ENCODE measurements at places on chromosomes 2 and 18.

DNA sequence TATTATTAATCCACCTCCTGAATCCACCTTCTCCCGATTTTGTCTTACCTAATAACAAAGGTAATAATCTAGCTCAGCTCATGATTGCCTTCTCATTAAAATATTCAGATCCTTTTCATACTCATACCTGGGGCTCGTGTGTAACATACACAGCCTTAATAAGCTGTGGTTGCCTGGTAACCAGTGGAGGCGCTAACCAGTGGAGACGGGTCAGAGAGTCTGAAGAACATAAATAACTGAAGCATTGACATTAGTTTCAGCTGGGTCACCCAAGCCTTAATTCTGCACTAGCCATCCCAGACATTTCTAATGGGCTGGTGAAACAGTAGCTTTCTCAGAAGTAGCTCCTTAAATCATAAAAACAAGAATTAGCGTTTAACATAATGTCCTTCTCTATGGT is 14.8 kb upstream of the DTNA start:
- no peak for DNase-seq

DNA sequence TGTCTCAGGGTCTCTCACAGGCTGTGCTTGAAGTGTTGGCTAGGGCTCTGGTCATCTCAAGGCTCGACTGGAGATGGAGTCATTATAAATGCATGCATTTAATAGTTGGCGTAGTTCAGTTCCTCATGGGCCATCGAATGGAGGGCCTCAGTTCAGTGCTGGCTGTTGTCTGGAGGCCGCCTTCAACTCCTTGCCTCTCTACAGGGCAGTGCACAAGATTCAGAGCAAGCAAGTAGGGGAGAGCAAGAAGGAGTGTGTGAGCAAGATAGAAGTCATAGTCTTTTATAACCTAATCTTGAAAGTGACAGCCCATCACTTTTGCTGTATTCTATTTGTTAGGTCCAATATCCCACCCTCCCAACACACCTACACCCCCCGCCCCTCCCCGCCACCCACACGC is 137.5 kb downstream of the BABAM2 start:
- no peak for DNase-seq

GRCh38 chr2:51920509-51920908 is 888.6 kb upstream of the NRXN1 start:
- no peak for DNase-seq

- DNase-seq = no peak
Observed at GRCh38 chr2:140998577-140998976, 1132.2 kb downstream of the LRP1B start.

- DNase-seq = no peak
Observed at GRCh38 chr2:3291113-3291512, 86.5 kb downstream of the EIPR1 start.

- DNase-seq = no peak
Observed at GRCh38 chr2:186972281-186972970, 123.5 kb upstream of the ZSWIM2 start.

- DNase-seq = no peak
Observed at GRCh38 chr2:197889041-197889440, 84.6 kb downstream of the PLCL1 start.

- DNase-seq = no peak
Observed at GRCh38 chr2:191018048-191018447, 4.1 kb upstream of the STAT1 start.

DNA sequence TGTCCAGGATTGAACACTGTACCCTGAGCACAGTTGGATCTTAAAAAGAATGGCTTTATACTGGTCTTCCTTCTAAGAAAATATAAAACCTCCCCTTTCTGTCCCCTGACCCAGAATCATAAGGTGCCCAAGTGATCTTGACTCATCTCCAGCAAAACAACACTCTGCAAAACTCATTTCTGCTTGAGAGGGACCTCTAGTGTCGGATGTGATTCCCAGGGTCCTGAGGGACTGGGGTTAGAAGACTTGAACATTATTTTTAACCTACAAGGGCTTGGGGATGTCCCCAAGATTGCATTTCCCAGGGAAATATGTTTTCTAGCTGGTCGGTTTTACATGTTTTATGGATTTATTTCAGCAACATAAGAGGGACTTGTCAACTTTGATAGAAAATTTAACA is 1318.5 kb upstream of the CELF4 start:
- no peak for DNase-seq

GRCh38 chr18:12857215-12857905 is 26.7 kb downstream of the PTPN2 start:
- no peak for DNase-seq

- DNase-seq = no peak
Observed at GRCh38 chr2:217658806-217659205, 344.0 kb downstream of the TNS1 start.

- DNase-seq = no peak
Observed at GRCh38 chr2:196410008-196410407, 229.5 kb upstream of the CCDC150 start.

DNA sequence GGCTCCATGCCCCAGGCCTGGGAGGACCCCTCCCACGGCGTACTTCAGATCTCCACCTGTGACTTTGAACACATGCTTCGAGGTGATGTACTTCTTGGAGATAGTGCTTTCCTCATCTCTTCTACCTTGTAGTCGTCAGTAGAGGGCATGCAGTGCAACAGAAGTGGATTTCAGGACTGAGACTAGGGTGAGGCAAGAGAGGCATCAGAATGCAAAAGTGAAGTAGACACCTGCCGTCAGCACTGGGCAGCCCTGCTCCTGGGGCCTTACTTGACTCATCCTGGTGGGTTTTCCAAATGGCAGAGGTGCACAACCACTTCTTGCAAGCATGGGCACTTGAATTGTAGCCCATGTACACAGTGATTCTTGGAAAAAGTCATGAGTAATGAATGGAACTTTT is 258.8 kb downstream of the NEDD4L start:
- no peak for DNase-seq

- no peak for DNase-seq
Observed at GRCh38 chr2:160437273-160437672, 56.3 kb downstream of the RBMS1 start.

- no peak for DNase-seq
Observed at GRCh38 chr2:179991344-179991743, 15.8 kb downstream of the CWC22 start.

DNA sequence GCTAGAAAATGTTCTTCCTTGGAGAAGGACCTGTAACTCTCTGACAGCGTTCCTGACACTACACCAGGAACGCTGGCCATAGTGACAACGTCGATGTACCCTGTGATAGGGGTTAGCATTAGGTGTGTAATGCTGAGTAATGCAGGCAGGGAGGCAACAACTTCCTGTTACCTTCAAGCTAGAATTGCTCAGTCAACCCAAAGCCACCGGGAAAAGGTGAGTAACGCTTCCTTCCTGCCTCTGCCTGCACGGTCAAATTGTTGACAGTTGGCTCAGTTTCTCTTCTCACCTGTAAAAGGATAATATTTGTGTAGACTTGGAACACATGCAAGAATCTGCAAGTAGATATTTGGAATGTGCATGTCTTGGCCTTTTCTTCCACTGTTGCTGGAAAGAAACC is 12.7 kb downstream of the FAM110C start:
- DNase-seq = no peak

DNA sequence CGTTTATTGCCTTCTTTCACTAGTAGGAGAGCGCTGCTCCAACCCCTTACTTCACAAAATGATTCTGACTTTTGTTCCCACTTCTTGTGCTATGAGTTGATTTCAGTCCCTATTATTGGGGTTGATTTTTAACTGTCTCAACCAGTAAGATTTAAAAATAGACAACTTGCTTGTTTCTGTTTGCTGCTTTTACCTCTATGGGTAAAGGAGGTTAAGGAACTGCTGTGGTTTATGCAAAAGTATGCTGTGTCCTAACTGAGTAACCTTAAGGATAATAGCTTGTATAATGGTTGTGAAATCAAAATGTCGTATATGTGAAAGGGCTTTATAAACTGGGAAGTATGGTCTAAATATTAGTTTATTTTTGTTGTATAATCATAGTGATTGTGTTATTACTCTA is 22.6 kb downstream of the ALMS1 start:
- DNase-seq = no peak

DNA sequence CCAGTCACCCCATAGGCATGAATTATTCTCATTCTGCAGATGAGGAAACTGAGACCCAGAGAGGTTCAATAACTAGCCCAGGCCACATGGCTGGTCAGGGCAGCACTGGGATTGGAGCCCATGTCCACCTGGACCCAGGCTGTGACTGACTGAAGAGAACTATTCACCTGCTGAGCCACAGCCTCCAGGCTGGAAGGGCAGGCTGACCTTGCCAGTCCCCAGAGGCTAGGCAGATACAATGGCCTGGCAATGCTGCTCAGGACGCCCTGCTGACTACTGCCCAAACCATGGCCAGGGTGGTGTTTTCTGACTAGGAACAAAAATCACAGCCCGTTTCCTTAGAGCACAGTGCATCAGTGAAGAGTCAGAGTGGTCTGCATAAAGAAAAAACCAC is 36.8 kb downstream of the HS6ST1 start:
- no peak for DNase-seq

GRCh38 chr2:236196366-236196765 is 28.2 kb upstream of the GBX2 start:
- no peak for DNase-seq

- DNase-seq = no peak
Observed at GRCh38 chr2:24509425-24509824, 18.4 kb downstream of the NCOA1 start.

DNA sequence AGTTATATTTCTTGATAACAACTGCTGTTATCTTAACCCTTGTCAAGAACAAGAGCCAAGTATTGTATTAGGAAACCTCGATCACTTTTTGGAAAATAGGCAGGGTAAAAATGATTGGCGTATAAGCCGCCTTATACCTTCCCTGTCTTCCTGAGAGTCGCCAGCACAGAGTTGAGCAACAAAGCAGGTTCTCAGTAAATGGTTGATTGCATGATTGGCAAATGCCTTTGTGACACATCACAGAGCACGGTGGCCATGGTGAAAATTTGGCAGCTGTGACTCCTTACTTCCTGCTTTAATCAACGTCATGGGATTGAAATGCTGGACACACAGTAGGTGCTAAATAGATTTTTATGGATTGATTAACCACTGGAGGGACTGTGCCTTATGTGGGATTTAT is 3.9 kb upstream of the KLHL29 start:
- DNase-seq = no peak

GRCh38 chr2:20617892-20618467 is 32.9 kb downstream of the HS1BP3 start:
- DNase-seq = no peak

GRCh38 chr2:31381601-31382000 is 32.9 kb downstream of the XDH start:
- DNase-seq = no peak

- DNase-seq = no peak
Observed at GRCh38 chr2:121992700-121993099, 237.2 kb downstream of the TSN start.

- no peak for DNase-seq
Observed at GRCh38 chr2:203484266-203485112, 50.6 kb downstream of the RAPH1 start.

DNA sequence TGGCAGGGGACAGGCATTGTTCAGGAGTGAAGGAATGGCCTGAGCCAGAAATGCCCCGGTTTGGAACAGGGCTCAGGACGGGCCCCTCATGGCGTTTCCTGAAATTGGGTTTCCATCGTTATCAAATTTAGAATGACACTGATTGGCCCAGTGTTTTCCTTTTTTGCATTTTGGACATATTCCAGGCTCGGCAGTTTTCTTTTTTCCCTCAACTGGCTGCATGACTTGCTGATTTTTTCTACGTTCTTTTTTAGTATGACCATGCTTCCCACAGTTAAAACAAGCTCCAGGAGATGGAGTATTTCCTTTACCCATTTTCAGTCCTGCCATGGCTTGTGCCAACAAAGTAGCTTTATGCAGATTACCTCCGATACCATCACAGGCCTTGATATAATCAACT is 20.4 kb upstream of the LYG2 start:
- DNase-seq = no peak

- no peak for DNase-seq
Observed at GRCh38 chr2:67918471-67918870, 144.3 kb downstream of the C1D start.

- DNase-seq = no peak
Observed at GRCh38 chr18:59885579-59886163, 14.1 kb upstream of the PMAIP1 start.

- DNase-seq = no peak
Observed at GRCh38 chr2:190785334-190785733, 95.3 kb upstream of the GLS start.

DNA sequence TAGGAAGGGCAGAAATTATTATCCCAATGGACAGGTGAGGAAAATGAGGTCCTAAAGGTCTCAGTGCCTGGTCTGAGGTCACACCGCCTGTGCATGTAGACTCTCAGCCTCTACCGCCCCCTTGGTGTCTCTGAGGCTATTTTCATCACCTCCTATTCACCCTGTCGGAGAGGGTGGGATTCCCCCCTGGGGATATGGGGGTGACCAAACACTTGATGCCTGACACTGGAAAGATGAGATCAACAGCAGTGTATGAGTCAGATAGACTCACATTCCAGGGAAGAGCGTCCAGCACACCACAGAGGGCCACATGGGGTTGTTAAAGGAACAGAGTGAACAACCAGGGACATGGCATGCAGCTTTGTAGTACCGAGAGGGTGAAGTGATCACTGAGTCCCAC is 199.7 kb downstream of the SMAD2 start:
- no peak for DNase-seq

- DNase-seq = no peak
Observed at GRCh38 chr2:109123586-109124201, 5.3 kb upstream of the SH3RF3 start.

- no peak for DNase-seq
Observed at GRCh38 chr18:59006461-59007067, 133.1 kb upstream of the SEC11C start.

DNA sequence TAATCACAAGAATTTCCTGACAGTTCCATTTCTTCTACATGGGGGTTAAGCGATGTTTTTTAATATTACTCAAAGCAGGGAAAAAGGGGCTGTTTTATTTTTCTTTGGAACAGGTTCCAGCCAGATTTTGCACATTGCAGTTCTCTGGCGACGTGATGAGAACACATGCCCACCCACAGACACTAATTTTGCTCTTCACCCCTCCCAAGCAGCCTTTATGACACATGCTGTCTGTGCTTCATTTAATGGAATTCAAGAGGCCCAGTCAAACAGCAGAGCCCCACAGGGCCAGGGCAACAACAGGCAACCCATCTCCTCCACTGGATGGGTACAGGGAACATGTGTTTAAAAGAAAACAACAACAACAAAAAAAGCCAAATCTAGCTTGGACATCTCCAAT is 70.8 kb downstream of the SPRED2 start:
- no peak for DNase-seq

- DNase-seq = no peak
Observed at GRCh38 chr2:81901017-81901416, 1596.5 kb upstream of the LRRTM1 start.

- no peak for DNase-seq
Observed at GRCh38 chr2:200665626-200666453, 80.0 kb downstream of the AOX1 start.

- no peak for DNase-seq
Observed at GRCh38 chr2:97834610-97835009, 121.2 kb downstream of the ZAP70 start.

- no peak for DNase-seq
Observed at GRCh38 chr18:23752363-23752762, 63.1 kb downstream of the LAMA3 start.

GRCh38 chr2:234964631-234965461 is 13.0 kb downstream of the SH3BP4 start:
- DNase-seq = no peak

All from progenitor cell of endocrine pancreas (in vitro differentiated cells).